ENCODE measurements at places on chromosomes 16 and 17. TPM values are rescaled to one million over a fixed set of nuclear protein-coding genes. Genes with fewer than 3 reads are reported as not detected.

GRCh38 chr16:51035711-51036110 lies 115.4 kb downstream of the SALL1 start:
- no peak for DNase-seq
- H3K4me1 ChIP-seq, result no peaks in the 10 kb centered on the region
- H3K4me3 ChIP-seq, result no peak overlapping the region
- no peak overlapping the region for H3K27ac ChIP-seq
- no peaks in the 10 kb centered on the region for H3K27me3 ChIP-seq
- H3K36me3 ChIP-seq, result no peaks in the 10 kb centered on the region

PYCARD gene
- total RNA-seq, result 21.1 TPM

- no peaks in the 10 kb centered on the region for H3K36me3 ChIP-seq
- no peaks in the 10 kb centered on the region for H3K27me3 ChIP-seq
- peaks cover 7% of the 10 kb centered on the region for H3K4me1 ChIP-seq
- H3K27ac ChIP-seq, result no peak overlapping the region
- H3K4me3 ChIP-seq, result peak overlapping the region; percentile 77
- DNase-seq, result peak; percentile 52
Measured at GRCh38 chr16:90019543-90020259, 445 bp upstream of the DBNDD1 start.

GRCh38 chr16:56935201-56935600 lies 3.3 kb downstream of the HERPUD1 start:
- H3K4me3 ChIP-seq, result peak overlapping the region; percentile 95
- peaks cover 6% of the 10 kb centered on the region for H3K4me1 ChIP-seq
- no peak overlapping the region for H3K27ac ChIP-seq
- H3K27me3 ChIP-seq, result no peaks in the 10 kb centered on the region
- DNase-seq, result no peak

GRCh38 chr16:15879255-15879811 lies 9.1 kb downstream of the CEP20 start:
- no peaks in the 10 kb centered on the region for H3K4me1 ChIP-seq
- H3K27ac ChIP-seq, result no peak overlapping the region
- H3K36me3 ChIP-seq, result no peaks in the 10 kb centered on the region
- no peak overlapping the region for H3K4me3 ChIP-seq

SKAP1 gene
- total RNA-seq, result not detected

SDK2 gene
- 5.4 TPM for total RNA-seq

- peaks cover 2% of the 10 kb centered on the region for H3K4me1 ChIP-seq
- no peak for DNase-seq
- no peaks in the 10 kb centered on the region for H3K36me3 ChIP-seq
- H3K27ac ChIP-seq, result no peak overlapping the region
Measured at GRCh38 chr17:9798724-9799123, 7.3 kb upstream of the DHRS7C start.

- DNase-seq, result peak; percentile 58
- H3K27ac ChIP-seq, result no peak overlapping the region
- H3K4me1 ChIP-seq, result peaks cover 2% of the 10 kb centered on the region
- H3K27me3 ChIP-seq, result no peaks in the 10 kb centered on the region
- no peak overlapping the region for H3K4me3 ChIP-seq
Measured at GRCh38 chr17:72539981-72540897, 419.4 kb downstream of the SOX9 start.

DNA sequence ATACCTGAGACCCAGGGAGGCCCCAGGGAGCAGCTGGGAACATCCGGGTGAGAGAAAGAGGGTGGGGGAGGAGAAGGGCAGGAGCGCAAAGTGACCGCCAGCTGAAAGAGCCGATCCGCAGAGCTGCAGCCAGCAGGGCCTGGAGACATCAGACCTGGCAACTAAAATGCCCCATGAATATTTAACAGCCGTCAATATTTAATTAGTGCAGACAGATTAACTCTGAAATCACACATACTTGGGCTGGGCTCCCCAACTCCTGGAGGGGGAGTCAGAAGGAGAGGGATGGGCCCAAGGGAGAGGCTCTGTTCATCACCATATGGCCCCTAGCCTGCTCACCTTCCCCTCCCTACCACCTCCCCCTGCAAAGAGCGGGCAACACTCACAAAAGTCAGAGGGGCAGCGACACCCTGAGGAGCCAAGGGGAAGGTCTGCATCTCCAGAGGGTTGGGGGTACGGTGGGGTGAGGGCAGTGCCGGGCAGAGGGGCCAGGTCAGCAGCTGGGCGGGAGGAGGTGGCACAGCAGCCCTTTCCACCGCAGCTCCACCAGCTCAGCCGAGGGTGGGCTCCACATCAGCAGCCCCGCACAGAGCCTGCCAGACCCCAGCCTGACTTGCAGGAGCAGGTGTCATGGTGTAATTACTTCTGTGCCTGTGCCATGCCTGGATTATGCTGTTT lies 61.9 kb upstream of the CCL1 start:
- no peaks in the 10 kb centered on the region for H3K27me3 ChIP-seq
- no peak for DNase-seq
- no peaks in the 10 kb centered on the region for H3K36me3 ChIP-seq
- H3K27ac ChIP-seq, result no peak overlapping the region
- no peak overlapping the region for H3K4me3 ChIP-seq
- no peaks in the 10 kb centered on the region for H3K4me1 ChIP-seq

DNA sequence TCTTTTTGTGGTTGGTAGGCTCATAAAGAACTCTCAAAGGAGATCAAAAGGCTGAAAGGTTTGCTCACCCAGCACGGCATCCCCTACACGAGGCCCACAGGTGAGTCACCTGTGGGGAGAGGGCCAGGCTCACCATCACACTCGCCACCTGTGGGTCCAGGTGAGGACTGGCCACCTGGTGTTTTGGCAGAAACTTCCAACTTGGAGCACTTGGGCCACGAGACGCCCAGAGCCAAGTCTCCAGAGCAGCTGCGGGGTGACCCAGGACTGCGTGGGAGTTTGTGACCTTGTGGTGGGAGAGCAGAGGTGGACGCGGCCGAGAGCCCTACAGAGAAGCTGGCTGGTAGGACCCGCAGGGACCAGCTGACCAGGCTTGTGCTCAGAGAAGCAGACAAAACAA lies 11.1 kb downstream of the GNPTG start:
- H3K36me3 ChIP-seq, result no peaks in the 10 kb centered on the region
- DNase-seq, result no peak
- H3K27me3 ChIP-seq, result no peaks in the 10 kb centered on the region
- no peak overlapping the region for H3K4me3 ChIP-seq
- H3K27ac ChIP-seq, result no peak overlapping the region

ACBD4 gene
- total RNA-seq, result 18.5 TPM

Measured in ovary (tissue), 10 donors.